ENCODE measurements at places on chromosomes 4 and X. TPM values are rescaled to one million over a fixed set of nuclear protein-coding genes. Genes with fewer than 3 reads are reported as not detected.

GRCh38 chr4:180164799-180165198 lies 2078.4 kb upstream of the TENM3 start:
- no peak for DNase-seq

DNA sequence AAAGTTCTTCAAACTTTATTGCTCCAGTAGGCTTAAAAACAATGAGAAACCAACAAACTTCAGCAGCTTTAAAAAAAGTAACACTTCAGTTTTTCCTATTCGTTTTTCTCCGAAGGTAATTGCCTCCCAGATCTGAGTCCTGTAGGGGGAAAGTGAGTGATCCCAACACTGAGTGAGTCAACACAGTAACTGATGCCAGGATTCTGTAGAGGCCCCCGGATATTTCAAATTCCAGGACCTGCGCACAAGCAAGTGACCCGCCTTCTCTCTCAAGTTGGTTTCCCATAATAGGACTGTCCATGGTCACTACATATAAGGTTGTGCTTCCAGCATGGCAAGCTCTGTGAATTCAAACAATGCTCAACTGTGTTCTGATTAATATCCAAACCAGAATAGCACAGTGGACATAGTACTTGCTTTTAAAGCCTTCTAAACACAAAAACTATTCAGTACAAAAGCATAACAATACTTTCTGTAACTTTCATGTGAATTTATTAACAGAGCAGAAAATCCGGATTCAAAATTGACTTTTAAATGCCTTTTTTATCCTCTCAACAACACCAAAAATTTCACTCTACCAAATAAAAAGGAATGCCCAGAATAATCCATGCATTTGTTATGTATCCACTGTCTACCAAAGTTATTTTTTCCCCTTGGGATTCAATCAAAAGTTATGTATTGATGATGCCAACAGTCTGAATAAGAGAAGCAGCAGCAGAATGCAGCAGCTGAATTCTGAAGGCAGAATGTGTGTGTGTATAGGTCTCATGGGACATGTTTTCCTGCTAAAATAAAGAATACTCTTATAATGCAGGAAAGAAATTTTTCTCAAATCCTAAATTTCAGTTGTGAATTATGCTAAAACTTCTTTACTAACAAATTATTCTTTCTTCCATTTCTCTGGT lies at the start of gene DMD:
Gene DMD (minus strand): TSS at position 194 of the 905 bp plus-strand sequence. CDS start 237 bp downstream, outside the sequence.
- DNase-seq: peak; percentile 57

- DNase-seq: no peak
These were observed 443.1 kb downstream of the HNRNPD start for GRCh38 chr4:81930506-81931238.

DNA sequence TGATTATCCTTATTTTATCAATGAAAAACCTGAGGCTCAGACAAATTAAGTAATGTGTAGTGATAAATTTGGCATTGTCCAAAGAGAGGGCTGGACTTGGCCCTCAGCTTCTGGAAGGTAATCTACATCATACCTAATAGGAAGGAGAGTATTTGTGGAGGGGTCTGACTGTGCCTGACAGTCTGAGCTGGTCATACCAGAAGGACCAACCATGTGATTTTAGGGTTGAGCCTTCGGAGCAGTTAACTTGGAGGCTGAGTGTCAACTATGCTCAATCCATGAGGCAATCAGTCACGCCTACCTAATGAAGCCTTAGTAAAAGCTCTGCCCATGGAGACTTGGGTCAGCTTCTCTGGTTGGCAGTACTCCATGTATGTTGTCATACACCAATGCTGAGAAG lies 136.4 kb downstream of the CPE start:
- no peak for DNase-seq

DNA sequence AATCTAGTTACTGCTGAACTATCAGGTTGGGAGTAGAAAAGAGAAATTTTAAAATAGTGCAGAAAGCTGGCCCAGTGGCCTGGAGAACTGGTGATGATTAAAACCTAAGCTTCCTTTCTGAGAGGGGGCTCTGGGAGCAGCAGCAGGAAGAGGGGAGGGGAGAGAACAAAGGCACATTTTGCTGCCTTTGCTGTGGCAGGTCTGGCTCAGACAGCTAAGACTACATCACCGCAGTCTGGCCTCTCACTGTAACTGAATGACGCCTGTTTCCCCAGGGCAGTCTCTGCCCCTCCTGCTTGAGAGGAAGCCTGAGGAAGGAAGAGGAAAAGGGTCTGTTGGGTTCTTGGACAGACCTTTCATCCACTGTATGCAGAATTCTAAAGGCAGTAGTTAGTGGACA lies 148.5 kb downstream of the FRAS1 start:
- no peak for DNase-seq

GRCh38 chr4:139312552-139313332 lies 10.5 kb upstream of the NDUFC1 start:
- no peak for DNase-seq

Gene CLIC2
- total RNA-seq: 25.3 TPM

Gene ANOS1
- 11.5 TPM for total RNA-seq

DNA sequence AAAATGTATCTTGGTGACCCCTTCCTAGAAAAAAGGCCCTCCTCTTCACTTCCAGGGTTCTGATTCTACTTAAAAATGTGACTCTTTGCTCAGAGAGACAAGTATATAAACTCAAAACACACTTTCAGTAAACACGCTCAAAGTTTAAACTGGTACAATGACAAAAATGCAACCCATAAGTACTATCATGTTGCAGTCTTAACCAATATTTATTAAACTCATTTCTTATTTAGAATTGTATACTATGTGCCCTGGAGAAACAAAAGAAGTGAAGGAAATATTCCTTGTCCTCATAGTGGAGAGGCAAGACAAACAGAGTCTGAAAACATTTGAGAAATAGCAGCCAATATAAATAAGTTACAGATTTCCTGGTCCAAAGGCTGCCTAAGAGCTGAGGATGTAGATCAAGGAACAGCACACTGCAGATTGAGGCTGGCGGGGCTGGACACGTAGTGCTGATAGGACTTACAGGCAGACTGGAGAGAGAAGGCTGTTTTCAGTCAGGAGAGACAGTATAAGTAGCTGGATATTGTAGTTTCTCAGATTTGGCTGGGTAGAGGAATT lies 39.1 kb upstream of the ANXA3 start:
- DNase-seq: no peak

DNA sequence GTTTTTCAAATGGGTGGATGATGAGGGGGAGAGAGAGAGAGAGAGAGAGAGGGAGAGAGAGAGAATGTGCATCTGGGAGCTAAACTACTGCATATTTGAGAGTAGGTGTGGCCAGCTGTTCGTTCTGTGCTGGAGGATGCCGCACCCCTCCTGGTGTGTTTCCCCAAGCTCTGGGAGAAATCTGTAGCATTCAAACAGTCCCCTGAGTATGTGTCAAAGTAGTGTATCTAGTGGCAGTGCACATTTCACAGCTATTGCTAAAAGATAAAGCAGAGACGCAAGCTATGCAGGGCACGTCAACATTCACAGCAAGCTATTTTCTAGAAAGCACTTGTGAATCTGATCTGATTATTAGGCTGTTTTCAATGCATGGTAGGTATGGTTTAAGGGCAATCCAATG lies 83.5 kb upstream of the LIMCH1 start:
- DNase-seq: no peak

GRCh38 chr4:109027016-109027500 lies 264.2 kb upstream of the ETNPPL start:
- no peak for DNase-seq

DNA sequence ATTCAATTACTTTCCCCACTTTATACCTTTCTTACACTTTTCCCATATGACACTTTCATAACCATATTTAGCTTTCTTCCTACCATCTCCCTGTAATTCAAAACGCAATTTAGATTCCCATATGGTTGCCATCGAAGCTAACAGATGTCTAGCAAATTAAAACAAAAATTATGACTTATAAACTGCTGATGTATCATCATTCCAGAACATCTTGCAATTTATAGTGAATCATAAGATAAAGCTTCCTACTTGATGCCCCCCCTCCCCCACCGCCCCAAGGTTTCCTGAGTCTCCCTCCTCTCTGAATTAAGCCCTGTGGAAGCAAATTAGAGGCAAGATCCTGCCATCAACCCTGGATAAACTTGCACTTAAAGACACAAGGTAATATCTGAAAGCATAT lies 5.4 kb downstream of the TSPAN5 start:
- no peak for DNase-seq

DNA sequence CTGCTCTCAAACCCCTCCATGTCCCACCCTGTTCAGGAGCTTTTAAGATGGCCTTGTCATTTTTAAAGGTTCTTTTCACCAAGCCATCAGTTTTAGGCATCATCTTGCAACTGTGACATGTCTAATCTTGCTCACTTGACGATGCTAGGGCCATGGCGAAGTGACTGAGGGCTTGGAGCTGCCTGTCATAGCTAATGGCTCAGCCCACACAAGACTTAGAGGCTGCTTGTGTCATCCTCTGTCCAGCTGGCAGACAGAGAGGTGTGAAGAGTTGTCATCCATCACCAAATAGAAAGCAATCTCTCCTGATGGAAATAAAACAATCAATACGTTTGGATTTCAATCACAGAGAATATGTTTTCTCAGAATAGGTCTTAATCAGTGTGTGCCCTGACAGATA lies 194.9 kb downstream of the HS6ST2 start:
- no peak for DNase-seq

DNA sequence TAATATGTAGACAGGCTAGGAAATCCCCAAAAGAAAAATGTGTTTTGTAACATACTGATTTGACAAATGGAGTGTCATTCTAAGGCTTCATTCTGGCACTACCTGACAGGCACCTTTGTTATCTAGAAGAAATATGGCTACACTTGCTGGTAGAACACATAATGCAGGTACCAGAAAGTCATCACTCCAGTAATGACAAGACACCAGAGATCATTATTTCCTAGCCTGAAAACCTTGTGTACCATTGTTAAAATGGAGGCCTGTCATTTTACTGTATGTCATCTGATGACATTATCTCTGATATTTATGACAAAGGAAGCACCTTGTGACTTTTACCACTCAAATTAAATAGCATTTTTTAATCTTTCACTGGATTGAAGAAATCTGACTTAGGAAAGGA lies 13.5 kb upstream of the FGF5 start:
- DNase-seq: no peak

Gene ARHGAP6
- 13.8 TPM for total RNA-seq
